ENCODE measurements at places on chromosomes 13 and 19.

- no peak for DNase-seq
These were observed 167.0 kb upstream of the ZNF507 start for GRCh38 chr19:32178401-32178800.

DNA sequence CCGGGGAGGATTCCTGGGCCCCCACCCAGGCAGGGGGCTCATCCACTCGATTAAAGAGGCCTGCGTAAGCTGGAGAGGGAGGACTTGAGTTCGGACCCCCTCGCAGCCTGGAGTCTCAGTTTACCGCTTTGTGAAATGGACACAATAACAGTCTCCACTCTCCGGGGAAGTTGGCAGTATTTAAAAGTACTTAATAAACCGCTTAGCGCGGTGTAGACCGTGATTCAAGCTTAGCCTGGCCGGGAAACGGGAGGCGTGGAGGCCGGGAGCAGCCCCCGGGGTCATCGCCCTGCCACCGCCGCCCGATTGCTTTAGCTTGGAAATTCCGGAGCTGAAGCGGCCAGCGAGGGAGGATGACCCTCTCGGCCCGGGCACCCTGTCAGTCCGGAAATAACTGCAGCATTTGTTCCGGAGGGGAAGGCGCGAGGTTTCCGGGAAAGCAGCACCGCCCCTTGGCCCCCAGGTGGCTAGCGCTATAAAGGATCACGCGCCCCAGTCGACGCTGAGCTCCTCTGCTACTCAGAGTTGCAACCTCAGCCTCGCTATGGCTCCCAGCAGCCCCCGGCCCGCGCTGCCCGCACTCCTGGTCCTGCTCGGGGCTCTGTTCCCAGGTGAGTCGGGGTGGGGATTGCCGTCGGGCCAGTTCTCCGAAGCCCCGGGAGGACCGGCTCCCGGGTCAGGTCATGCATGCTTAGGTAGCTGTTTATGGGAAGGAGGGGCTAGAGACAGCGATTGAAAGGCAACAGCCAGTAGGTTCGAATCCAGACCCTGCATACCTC, at the start of gene ICAM1:
TSS of gene ICAM1 (plus strand) at position 505 of the 779 bp plus-strand sequence. CDS start at position 545, 40 bp downstream.
- no peak for DNase-seq

DNA sequence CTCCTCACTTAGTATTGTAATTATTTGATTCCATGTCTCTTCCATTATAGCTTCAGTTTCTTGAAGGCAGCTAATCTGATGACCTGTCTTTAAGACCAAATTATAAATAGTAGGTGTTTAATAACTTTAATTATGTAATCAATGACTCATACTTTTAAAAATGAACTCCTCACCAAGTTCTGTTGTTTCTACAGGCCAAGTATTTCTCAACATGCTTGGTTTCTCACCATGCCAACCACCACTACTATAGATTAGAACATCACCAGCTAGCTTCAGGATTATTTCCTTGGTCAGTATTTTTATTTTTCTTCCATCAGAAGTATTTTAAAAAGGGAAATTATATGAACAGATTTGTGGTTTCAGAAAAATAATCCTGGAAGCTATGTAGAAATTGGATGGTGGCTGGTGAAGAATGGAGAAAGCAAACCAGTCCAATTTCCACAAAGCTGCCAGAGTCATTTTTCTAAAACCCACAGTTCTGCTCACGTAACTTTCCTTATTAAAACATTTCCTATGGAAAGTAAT, 237.7 kb upstream of the DACH1 start:
- no peak for DNase-seq

- DNase-seq, result no peak
These were observed 405.7 kb upstream of the SLC10A2 start for GRCh38 chr13:103471896-103472295.

DNA sequence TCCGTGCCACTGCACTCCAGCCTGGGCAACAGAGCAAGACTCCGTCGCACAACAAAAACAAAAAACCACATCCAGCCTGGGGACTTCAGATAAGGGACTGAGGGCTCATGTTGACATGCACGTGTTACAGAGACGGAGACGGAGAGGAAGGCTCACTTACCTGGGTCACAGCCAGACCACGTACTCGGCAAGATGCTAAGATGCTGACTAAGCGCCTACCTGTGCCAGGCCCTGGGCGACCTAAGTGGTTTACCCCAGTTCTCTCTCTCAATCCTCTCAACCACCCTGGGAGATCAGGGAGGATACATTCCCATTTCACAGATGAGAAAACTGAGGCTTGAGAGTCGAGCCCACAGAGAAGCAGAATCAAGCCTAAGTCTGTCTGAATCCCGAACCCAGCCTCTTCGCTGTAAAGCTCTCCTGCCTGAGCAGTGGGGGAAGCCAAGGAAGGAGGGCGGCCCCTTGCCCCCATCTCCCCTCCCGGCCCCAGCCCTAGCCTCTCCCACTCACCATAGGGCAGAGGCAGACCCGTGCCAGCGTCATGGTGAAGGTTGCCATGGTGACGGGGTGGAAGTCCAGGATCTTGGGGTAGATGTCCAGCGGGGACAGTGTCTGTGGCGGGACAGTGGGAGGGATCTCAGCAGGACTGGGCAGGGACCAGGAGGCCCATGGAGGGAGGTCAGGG, 13.5 kb downstream of the ERCC2 start:
- no peak for DNase-seq

DNA sequence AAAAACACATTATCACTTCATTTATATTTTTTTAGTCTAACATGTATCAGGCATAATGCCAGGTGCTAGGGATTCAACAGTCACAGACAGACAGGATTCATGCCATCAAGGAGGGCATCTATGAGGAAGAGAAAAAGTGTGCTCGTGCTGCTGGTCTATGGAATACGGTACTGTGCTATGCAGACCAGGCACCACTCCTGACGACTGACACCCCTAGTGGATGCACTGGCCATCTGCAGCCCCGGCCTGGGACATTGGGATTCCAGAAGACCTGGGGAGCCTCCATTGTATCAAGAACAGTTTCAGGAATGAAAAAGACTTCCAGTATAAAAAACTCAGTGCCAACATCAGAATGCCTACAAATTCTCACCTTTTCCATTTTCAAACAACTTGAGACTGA, 94.0 kb downstream of the KLF12 start:
- DNase-seq, result no peak

GRCh38 chr13:25218019-25218418, 45.9 kb upstream of the AMER2 start:
- DNase-seq, result no peak

- DNase-seq, result peak; percentile 7
These were observed 22.3 kb downstream of the NLRP11 start for GRCh38 chr19:55809381-55810058.

DNA sequence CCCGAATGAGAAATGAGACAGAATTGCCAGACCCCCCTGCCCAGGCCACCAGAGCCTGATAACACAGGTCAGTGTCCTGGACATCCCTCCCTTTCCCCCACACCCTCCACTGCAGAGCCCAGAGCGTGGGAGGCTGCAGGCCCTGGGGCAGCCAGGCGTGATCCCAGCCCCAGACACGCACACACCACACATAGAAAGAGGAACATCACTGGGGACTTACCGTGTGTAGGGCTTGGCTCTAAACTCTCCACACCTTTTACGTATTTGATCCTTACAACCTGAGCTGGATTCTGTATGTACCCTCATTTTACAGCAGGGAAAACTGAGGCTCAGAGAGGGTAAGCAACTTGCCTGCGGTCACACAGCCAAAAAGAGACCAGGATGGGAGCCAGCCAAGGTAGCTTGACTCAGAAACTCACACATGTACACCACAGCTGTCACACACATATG, 334 bp upstream of the ANGPTL6 start:
- no peak for DNase-seq

GRCh38 chr19:7476777-7477494, 11.9 kb downstream of the PEX11G start:
- no peak for DNase-seq

GRCh38 chr13:107124129-107124718, 556.3 kb upstream of the ARGLU1 start:
- DNase-seq, result no peak

GRCh38 chr13:67023130-67023876, 206.8 kb downstream of the PCDH9 start:
- no peak for DNase-seq

- no peak for DNase-seq
These were observed 7.3 kb upstream of the CCNE1 start for GRCh38 chr19:29804493-29804892.

GRCh38 chr13:71865874-71866334, 1.1 kb downstream of the DACH1 start:
- DNase-seq, result no peak

GRCh38 chr13:46551410-46552302, 1.3 kb upstream of the LRCH1 start:
- no peak for DNase-seq

DNA sequence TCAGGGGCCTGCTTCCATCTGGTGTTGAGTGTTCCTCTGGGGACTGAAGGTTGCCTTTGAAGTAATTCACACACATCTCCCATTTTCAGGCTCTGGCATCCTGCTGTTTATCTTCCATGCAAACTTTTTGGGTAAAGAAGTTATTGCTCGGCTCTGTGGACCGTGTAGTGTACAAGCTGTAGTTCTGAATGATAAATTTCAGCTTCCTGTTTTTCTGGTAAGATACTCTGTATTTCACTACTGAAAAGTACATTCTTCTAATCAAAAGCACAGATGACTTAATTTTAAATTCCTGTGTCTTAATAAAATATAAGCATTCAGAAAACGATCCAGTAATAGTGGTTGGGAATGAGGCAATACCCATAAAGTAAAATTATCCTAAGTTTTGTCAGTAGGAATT, 36.7 kb downstream of the MPHOSPH8 start:
- DNase-seq, result no peak

GRCh38 chr19:48819366-48819816, 8.6 kb upstream of the BCAT2 start:
- peak; percentile 49 for DNase-seq

DNA sequence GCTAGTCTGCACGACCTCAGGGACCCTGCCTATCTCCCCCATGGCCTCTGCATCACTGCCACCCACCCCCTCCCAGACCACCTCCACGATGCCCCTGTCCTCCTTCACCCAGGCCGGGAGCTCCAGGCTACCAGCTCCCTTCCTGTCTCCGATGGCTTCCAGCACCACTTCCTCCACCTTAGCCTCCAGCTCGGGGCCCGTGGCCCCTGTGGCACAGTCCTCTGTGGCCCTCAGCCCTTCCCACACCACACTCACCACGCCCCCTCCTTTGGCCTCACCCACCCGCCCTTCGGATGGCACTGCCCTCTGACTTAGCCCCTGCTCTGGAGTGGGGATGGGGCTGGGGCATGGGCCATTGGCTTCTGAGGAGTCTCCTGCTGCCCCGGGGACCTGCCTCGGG, 7.2 kb downstream of the PALM3 start:
- DNase-seq, result no peak

GRCh38 chr19:29614046-29614445, 8.0 kb downstream of the POP4 start:
- no peak for DNase-seq

GRCh38 chr13:20945952-20946383, 43.4 kb upstream of the XPO4 start:
- DNase-seq, result no peak

DNA sequence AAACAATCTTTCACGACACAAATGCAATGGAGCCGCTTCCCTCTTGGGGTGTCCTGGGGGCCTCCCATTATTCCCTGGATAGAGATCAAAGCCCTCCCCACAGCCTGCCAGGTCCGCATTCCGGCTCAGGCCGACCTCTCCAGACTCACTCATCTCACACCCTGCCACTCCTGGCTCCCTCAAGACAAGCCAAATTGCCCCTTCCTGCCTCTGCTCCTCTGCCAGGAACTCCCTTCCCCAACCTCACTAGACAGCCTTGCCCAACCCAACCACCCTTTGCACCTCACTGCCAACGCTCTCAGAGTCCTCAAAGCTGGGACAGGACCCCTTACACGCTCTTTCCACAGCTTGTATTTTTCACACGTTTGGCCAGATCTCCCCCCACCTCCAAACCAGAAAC, 1.5 kb downstream of the ABHD17A start:
- DNase-seq, result no peak

GRCh38 chr19:6718741-6719539, 1.5 kb downstream of the C3 start:
- no peak for DNase-seq

DNA sequence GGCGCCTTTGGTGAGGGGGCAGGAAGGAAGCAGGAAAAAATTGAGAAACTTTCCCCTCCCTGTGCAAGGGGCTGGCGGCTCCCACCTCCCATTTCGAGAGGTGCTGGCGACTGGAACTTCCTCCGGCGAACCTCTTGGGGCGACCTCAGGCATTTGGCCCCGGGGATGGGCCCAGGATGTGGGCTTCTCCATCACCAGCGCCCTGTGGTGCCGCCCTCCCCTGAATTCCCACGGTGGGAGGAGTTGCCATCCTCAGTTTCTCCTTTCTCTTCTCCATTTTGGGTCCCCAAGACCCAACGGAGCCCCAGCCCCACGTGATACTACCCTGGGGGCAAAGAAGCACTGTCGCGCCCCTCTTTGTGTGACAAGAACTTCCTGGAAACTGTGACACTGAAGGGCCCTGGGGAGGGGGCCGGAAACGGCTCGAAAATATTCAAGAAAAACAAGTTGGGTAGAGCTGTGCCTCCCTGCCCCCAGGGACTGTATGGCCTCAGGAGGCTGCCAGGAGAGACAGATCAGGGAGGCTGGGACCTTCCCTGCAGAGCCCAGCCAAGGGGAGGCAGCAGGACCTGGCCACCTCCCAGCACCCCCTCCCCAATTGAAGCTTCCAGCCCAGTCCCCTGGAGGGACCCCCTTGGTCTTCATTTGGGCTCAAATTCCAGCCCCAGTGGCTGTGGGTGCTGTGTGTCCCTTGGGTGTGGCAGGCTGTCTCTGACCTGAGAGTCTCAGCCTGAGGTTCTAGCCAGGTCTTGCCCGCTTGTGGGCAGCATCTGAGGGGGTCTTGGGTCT, 16.2 kb upstream of the AP1M2 start:
- DNase-seq, result no peak

GRCh38 chr19:17398902-17399527, 5.0 kb upstream of the CCDC194 start:
- no peak for DNase-seq

DNA sequence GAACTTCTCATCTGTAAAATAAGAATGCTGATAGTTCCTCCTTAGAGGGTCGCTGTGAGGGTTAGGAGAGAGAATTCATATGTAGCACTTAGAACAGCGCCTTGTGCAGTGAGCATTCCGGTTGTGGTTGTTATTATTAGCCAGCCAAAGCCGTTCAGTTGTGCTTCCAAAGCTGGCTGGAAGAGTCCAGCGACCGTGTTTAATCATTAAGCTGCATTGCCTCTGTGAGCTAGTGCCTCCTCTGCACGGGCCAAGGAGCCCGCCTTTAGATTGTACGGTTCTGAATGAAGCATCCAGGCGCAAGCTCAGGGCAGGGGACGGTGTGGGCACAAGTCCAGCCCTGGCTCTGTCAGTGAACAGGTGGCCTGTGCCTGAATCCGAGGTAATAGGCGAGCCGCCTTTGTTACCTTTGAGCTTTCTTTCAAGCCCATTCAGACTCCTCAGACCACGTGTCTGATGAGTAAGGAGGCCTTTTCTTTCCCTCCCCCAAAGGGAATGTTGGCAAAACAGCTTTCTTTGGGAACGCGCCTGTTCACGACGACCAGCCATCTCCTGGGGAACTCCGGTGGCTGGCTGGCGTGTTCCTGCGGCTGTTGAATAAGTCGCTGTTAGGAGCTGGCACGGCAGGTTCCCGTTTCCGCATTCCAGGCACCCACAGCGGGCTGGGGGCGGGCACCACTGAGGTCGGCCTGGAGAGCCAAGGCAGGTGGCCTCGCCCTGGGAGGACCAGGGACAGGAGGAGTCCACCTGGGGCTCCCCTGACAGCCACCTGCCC, 25.1 kb downstream of the SIPA1L3 start:
- DNase-seq, result peak; percentile 85
